ENCODE measurements at places on chromosomes 2 and 18.

- no peak for DNase-seq
Observed at GRCh38 chr2:101930019-101930418, 61.7 kb upstream of the IL1R2 start.

- no peak for DNase-seq
Observed at GRCh38 chr18:50454387-50454988, 79.6 kb downstream of the SKA1 start.

- DNase-seq = no peak
Observed at GRCh38 chr18:37675699-37676098, 110.1 kb upstream of the CELF4 start.

DNA sequence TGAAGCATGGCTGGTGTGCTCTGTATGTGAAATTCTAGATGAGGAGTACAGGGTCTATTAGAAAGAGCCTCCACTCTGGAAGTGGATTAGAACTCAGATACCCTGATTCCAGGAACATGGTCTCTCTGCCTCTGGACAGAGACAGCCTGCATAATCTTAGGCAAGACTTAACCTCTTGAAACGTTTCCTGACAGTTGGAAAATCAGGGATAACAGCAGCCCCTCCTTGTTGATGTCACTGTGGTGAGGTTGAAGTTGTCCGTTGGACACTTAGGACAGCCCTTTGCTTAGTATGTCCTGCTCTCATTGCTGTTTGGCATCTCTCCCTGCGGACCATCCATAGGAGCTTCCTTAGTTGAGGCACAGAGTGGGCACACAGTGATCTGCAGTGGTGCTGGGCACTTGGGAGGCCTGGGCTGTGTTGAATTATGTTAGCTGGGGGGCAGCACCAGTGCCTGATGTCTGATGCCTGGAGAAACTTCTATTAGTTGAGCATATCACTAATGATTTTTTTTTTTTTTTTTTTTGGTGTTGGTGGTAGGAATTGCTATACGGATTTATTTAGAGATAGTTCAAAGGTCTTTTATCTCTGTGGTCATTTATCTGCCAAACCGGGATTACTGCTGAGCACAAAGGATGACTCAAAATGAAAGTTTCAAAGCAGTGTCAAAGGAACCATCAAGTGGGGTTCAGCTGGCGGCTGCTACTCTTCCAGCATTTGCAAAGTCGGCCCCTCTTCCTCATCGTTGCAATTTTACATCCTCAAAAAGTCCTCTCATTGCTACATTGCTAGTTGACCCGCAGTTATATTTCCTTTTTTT, 28.8 kb downstream of the SETBP1 start:
- DNase-seq = no peak

- DNase-seq = peak; percentile 58
Observed at GRCh38 chr2:75605770-75606529, 40.6 kb upstream of the MRPL19 start.

GRCh38 chr2:27714851-27715291, 51.2 kb downstream of the SLC4A1AP start:
- no peak for DNase-seq

DNA sequence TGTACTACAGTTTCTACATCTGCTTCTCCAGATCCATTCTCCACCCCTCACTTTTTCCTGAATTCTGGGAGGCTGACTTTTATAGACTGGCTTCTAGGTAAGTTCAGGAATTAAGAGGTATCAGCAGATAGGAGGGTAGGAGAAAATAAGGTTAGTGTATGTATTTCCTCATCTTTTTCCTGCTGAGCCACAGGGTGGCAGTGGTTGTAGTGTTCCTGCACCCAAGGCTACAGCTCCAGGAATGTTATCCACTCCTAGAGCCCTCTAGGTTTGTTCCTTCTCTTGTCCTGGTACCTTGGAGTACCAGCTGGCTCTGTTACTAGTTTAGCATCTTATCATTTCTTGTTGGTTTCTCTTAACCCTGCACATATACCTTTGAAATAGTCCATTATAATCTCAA, 40.7 kb upstream of the C2orf66 start:
- no peak for DNase-seq

DNA sequence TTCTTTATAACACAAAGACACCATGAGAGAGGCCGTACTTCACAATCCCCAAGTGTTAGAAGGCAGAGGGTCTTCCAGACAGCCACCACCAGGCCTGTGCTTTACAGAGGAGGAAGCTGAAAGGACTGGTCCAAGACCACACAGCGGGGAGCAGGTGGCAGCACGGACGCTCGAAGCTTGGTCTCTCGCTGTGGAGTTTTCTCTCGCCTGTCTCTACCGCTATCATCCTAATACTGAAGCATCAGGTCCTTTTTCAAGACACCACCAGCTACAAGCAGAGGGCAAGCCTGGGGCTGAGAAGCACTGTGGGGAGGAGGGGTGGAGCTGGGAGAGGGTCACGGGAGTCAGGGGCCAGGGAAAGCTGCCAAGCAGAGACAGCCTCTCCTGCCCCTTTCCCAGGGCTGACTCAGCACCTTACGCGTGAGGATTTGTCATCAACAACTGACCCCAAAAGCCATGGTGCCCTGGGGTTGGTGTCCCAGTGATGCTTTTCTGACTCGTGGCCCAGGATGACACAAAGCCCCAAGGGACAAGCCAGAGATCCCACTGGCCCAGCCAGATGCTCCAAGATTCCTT, 31.9 kb upstream of the FOSL2 start:
- DNase-seq = no peak

DNA sequence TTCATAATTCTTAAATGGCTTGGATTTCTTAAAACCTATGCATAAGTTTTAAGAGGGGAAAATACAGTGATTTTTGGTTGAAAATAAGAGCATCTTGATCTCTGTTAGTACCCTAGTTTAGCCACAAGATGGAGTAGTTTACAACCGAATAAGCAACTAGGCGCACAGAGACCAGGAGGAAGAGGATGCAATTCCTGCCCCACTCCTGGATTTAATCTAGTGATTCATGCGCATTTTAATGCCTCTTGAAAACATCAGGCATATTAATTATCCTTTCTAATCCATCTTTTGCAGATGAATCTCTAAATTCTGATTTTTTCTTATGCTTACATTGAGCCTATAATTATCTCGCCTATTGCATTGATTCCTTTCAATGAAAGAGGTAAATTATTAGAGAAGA, 76.7 kb downstream of the MRPS9 start:
- DNase-seq = no peak

- DNase-seq = no peak
Observed at GRCh38 chr2:63975437-63976124, 43.6 kb downstream of the VPS54 start.

- DNase-seq = no peak
Observed at GRCh38 chr2:211181626-211182025, 625.2 kb downstream of the CPS1 start.

GRCh38 chr2:40240070-40240469, 211.8 kb downstream of the SLC8A1 start:
- DNase-seq = peak; percentile 61

GRCh38 chr18:74739926-74740325, 142.3 kb downstream of the ZNF407 start:
- DNase-seq = no peak

GRCh38 chr2:189407281-189408209, 33.7 kb upstream of the WDR75 start:
- DNase-seq = no peak

- DNase-seq = no peak
Observed at GRCh38 chr2:195124391-195125079, 532.5 kb upstream of the SLC39A10 start.

GRCh38 chr2:239801404-239802184, 223.5 kb downstream of the NDUFA10 start:
- DNase-seq = peak; percentile 32

- no peak for DNase-seq
Observed at GRCh38 chr18:58803978-58804377, 60.7 kb upstream of the ZNF532 start.

- no peak for DNase-seq
Observed at GRCh38 chr2:62858231-62858832, 152.8 kb downstream of the EHBP1 start.

DNA sequence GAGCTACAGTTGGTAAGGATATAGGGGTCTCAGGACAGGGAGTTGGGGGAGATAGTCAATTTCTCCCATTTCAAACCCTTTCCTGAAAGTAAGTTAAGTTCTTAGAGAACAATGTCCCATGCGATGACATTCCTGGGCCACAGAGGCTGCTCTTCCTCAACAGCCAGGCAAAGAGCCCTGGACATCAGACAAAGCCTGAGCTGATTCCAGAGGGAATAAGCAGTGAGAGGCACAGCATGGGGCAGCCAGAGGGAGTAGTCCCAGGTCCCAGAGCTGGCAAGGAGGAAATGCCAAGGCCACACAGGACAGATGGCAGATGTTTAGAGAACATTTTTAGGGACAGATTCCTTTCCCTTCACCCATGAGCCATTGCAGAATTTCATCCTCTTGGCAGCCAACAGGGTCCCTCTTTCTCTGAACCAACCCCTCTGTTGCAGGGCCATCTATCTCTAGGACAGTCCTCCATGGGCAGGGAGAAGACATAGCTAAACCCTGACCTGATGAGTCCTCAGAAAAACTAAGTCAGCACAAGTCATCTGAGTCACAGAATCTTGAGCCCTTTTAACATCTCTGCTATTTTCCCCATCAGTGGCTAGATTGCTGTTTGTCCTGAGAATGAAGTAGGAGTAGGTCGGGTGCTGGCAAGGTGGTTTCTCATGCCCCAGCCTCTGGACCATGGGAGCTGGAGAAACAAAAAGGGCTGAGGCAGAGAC, 81.6 kb upstream of the STPG4 start:
- no peak for DNase-seq

DNA sequence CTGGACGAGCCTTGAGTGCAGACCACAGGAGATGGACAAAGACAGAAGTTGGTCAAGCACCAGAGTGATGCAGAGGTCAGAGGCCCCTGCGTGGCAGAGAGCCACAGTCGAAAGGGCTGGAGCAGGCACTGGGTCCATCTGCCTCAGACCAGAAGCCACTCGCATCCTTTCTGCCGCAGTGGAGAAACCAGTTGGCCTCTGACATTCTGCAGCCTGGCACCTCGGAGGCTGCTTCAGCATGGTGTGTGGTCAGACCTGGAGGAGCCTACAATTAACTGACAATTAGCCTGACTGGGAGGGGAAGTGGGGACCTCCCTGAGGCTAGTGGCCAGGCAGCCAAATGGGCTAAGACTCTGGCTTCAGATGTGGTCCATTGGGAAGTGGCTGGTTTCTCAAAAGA, 111.1 kb downstream of the SGPP2 start:
- DNase-seq = no peak

DNA sequence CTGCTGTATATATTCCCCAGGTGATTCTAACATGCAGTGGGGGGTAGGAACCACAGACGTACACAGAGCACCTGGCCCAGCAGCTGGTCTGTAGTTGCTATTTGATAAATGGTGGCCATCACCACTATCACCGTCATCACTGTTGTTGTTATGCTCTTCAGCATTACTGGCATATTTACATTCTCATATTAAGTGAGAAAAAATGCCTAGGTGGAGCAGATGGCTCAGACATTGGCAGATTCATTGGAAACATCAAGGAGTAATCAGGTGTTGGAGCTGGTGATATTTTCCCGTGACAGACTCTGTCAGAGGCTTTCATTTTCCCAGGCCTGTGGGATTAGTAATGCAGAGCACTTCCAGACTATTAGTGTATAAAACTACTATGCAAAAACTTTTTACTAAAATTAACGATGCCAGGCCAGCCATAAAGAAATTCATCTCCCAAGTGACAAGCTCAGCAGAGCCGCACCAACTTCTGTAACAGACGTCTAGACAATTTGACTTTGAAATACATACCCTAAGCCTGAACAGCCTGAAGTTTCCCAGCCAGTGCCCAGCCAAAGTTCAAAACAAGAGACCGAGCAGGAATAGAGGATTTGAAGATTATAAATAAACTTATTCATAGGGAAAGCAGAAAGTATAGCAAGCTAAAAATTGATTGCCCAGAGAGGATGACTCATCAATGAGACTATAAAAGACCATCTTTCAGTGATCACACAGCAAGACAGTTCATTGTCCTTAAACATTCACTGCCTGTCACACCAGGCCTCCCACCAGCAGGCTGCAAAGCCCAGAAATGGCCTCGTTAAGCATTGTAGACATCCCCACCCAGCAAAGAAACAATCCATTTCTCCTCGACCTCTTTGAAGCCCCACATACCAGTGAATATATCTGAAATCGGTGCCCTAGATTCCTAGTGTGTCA, 247.4 kb upstream of the CHAC2 start:
- DNase-seq = no peak
